ENCODE measurements at places on chromosomes 4 and X. TPM values are rescaled to one million over a fixed set of nuclear protein-coding genes. Genes with fewer than 3 reads are reported as not detected.

MTMR8 gene
- 6.2 TPM for total RNA-seq

VSIG4 gene
- total RNA-seq = 1.2 TPM

HOPX gene
- 46.8 TPM for total RNA-seq

LRP2BP gene
- total RNA-seq = 2.0 TPM

MAGEA4 gene
- total RNA-seq = not detected
